Stimulated activated CD8-positive, alpha-beta memory T cell treated with anti-CD3 and anti-CD28 coated beads, Interleukin-4, amount 100 ng/mL, for 1 hour (primary cell): ENCODE measurements at places on chromosomes 1 and 21.

- no peak for DNase-seq
Measured at GRCh38 chr1:53644496-53644895, 94.5 kb downstream of the GLIS1 start.

DNA sequence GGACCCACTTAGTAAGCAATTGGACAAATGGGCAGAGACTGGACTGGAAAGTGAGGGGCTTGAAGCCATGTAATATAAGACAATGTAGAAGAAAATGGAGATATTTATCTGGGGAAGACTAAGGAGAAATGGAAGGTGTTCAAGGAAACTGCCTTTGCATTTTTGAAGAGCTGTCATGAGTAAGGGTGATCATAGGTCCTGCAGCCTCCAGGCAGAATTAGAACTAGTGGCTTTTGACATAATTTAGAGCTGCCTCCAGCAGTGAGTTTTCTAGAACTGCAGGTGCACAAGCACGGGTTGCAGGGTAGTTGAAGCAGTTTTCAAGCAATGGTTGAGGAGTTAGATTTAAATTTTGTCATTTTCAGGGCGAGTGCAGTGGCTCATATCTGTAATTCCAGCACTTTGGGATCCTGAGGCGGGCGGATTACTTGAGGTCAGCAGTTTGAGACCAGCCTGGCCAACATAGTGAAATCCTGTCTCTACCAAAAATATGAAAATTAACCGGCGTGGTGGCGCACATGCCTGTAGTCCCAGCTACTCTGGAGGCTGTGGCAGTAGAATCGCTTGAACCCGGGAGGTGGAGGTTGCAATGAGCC lies 3.7 kb upstream of the CDC14A start:
- DNase-seq = no peak

DNA sequence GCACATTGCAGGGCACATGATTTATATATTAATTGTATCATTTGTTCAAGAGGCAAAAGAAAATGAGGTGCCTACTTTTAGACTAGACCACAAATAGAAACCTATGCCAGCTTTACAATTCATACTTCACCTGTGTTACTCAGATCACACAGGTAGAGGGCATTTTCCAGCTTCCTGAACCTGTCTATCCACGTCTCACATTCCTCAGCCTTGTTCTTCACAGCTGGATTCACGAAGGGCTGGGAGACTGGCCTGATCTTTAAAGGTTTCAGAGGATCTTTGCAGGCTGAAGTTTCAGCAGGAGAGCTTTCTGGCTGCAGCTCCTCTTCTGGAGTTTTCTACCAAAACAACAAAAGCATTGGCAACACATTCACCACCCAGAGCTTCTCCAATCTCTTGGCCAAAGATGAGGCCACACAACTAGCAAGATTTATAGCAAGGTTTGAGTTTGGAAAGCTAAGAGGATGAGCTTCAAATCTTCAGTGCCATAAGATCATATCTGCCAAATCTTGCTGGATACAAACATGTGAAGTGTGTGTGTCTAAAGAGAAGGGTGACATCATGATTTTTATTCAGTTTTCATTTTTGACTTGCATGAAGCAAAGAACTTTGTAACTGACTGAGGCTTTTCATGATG lies 71.0 kb upstream of the CYP2J2 start:
- DNase-seq = no peak

DNA sequence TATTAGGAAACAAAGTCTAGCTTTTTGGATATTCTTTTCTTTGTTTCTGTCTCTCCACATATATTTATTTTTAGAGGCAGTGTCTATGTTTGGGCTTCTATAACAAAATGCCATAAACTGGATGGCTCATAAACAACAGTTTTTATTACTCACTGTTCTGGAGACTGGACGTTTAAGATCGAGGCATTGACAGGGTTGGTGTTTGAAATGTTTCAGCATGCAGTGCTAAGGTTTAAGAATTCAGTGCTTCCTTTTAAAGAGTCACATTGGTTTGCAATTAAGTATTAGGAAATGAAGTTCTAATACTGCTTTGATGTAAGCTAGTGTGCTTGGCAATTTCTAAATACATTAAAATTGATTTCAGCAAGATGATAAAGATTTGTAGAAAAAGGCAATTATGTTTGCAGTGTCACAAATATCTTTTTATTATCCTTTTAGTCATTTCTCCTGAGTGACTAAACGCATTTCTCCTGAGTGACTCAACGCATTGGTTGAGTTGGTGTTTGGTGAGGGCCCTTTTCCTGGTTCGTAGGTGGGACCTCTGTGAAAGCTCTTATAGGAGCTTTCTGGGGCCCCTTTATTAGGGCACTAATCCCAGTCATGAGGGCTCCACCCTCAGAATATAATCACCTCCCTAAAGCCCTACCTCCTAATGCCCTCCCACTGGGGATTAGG lies 317.0 kb downstream of the USP25 start:
- DNase-seq = no peak
